ENCODE measurements at places on chromosomes 6 and 20.
A peak's percentile ranks its signal among the peaks of the same experiment; 100 is the strongest.

DNA sequence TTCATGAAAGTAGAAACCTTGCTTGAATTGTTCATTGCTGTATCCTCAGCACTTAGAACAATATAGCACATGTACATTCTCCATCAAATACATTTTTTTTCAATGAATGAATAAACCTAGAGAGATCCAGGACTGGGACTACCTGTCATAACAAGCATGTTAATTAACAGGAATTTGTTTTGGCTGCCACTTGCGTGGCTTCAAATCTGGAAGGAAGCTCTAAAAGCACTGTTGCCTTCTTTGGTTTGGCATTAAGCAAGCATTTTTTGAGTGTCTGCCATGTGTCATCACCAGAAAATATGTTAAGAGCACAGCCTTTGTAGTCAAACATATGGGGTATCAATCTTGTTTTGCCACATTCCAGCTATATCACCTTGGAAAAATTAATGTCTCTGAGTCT, 131.9 kb upstream of the BACH2 start:
- no peak for DNase-seq

DNA sequence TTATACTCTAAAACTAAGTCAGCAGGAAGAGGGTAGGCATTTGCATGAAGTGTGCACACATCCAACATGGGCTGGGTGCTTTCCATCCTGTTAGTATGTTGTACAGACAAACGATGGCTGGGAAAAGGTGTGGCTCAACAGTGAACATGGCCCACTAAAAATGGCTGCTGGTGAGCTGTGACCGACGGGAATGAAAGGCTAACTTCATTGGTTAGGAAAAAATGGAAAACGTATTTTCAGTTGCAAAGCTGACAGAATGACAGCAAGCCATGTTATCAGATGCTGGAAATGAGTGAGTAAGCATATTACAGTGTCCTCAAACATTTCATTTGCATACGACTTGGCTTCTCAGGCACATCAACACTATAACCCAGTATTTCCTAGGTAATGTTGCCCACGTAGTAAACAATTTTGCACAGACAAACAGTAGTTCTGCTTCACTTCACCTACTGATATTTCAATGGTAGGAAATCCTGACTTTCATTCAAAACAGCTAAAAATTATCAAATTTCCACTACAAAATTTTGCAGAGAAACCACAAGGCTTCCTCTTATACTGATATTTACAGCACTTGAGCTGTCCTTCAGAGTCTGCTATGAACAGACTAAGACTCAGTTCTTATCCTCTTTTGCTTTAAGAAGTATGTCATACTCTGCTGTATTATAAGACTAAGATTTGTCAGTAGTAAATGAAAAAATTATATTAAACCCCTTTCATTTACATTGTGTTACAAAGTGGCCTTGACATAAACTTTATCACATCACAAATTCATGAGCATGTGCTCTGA, 98.9 kb downstream of the IRF4 start:
- DNase-seq = peak; percentile 60

DNA sequence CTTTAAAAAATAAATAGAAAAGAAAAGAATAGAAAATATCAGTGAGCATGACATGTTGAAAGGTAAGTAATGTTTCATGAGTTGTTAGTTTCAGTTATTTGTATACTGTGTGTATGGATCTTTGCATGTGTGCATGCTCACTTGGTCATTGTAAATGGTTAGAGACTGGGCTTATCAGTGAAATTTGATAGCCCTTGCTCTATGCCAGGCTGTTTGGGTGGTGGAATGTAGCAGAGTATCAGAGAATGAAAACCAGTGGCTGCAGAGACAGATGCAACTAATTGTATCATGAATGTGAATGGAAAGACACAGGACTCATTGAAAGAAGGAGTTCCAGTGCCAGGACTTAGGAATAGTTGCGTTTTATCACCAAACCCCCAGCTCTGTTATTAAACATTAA, 4.2 kb downstream of the GSTA2 start:
- DNase-seq = no peak

GRCh38 chr20:24131684-24132083, 143.1 kb upstream of the GGTLC1 start:
- DNase-seq = no peak

DNA sequence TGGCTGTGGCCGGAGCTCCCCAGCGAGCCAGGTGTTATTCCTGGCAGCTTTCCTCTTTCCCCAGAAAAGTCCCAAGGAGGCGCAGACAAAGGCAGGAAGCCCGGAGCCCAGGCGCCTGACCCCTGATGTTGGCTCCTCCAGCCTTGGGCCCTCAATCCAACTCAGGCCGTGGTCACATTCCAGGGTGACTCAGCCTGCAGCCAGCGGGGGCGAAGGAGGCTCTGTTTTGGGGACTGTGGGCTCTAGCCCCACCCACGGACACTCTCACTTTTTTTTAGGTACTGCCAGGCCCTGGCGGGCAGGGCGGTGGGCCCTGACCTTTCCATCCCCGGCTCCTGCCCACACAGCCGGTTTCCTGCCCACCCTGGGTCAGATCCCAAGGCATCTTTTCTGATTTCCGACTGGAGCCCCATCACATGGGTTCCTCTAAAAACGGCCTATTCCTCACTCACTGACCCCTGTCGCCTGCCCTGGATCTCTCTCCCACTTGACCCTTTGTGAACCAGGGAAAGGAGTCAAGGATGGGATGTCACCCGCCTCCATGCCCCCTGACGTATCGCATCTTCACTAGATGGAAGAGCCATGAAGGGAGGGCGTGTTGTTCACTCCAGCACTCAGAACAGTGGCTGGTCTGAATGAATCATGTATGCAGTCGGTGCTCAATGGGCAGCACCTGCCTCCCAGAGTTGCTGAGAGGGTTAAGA, 5.5 kb downstream of the PTGIS start:
- no peak for DNase-seq

DNA sequence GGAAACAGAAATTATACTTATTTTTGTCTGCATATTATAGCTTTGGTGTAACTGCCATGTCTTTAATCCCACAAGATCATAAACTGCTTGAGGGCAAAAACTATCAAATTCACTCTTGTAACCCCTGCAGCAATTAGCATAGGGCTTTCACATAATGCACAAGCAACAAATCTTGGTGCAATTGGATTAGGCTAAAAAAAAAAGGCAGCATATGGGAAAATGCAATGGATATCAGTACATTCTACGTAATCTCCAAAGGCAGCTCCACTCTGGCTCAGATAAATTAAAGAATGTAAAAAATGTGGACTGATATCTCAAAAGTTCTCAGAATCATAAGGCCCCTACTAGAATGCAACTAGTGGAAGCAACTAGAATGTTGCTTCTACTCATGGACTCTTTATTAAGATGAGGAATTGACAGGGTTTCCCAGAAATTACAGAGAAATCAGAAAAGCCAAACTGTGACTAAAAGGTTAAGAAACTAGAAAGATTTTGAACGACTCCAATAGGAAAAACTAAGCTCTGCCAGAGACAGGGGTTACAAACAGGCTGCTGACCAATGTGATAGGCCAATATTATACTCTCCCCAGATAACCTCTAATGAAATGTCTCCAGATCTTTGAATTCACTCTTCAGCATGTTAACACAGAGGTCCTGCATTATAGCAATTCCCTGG, 55.0 kb downstream of the FILIP1 start:
- no peak for DNase-seq
